Hindlimb muscle (tissue), 1 donor: ENCODE measurements at places on chromosomes 3 and 15. TPM values are rescaled to one million over a fixed set of nuclear protein-coding genes. Genes with fewer than 3 reads are reported as not detected.

DNA sequence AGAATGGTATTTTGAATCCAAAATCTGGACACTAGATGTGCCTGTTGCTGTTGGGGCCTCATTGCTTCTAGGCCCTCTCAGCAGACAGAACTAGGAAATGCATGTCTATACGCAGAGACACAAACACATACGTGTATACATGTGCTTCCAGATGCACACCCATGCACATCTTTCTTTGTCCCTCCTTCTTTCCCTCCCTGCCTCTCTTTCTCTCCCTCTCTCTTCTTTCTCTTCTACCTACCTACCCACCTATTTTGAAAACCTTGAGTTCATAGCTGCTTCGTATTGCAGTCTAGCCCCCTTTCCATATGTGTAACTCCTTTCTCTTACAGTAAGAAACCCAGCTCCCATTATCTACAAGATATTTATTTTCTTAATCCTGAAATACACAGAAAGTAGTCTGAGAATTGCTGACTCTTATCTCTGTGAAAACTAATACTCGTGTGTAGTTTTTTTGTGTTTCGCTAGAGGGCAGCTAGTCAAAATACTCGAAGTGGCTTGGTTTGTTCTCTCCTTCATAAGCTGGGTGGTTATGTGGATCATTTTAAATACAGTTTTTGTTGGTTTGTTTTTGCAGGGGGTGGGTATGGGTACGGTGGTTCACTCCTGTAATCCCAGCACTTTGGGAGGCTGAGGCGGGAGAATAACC, 18.5 kb downstream of the RPL32 start:
- DNase-seq, result no peak

Gene TMEM108
- polyA plus RNA-seq, result 28.5 TPM

Gene CLDN11
- 1.7 TPM for polyA plus RNA-seq

DNA sequence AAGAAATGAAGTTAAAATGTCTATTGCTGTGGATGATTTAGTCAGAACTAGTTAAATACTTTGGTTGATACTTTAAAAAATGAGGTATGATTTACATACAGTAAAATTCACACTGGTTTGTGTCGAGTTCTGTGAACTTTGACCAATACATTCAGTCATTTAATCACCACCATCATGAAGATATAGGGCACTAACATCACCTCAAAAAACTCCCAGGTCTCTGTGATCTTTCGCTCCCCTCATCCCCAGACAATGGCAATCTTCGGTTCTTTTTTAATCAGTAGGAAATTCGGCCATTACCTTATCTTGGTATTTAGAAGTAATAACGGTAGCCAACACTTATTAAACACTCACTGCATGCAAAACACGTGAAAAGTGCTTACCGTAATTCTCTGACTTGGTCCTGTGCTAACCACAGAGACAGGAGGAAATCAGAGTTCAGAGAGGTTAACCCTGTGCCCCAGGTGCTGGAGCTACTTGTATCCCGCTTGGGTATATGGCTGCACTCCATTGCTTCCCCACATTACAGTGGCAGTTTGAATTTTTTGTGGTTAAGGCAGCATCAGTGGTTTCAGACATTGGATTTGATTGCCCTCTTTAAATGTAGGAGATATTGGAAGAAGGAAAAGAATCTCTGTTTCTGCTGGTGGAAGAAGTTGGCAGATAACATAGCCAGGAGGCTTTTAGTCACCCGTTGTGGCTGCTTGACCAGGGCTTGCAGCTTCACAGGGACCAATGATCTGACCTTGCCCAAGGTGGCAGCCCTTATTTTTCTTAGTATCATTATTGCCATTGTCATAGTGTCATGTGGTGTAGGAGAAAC, 4.2 kb downstream of the PLCL2 start:
- DNase-seq, result no peak

DNA sequence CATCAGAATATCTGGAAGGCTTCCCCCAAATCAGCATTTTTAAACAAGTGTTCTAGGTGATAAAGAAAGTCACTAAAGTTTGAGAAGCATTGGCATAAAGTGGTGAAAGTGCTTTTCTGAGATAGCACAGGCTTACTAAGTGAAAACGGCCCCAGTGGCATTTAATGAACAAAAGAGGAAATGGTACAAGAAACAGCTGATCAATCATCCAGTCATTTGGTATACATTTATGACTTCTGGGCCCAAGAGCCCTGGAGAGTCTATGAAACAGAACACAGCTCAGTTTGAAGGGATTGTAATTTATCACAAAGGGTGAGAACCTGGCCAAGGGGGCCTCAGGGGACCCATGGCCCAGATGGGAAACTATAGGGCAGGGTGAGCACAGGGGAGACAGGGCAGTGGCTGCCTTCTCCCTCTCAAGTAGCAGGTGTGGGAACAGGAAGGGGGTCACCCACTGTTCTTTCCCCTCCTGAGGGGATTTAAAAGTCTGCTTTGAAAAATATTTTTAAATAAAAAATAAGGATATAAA, 265.5 kb upstream of the ROPN1 start:
- no peak for DNase-seq

GRCh38 chr3:196970547-196971093, 2.0 kb upstream of the PIGZ start:
- DNase-seq, result no peak

Gene TMEM158
- polyA plus RNA-seq, result 1.2 TPM

DNA sequence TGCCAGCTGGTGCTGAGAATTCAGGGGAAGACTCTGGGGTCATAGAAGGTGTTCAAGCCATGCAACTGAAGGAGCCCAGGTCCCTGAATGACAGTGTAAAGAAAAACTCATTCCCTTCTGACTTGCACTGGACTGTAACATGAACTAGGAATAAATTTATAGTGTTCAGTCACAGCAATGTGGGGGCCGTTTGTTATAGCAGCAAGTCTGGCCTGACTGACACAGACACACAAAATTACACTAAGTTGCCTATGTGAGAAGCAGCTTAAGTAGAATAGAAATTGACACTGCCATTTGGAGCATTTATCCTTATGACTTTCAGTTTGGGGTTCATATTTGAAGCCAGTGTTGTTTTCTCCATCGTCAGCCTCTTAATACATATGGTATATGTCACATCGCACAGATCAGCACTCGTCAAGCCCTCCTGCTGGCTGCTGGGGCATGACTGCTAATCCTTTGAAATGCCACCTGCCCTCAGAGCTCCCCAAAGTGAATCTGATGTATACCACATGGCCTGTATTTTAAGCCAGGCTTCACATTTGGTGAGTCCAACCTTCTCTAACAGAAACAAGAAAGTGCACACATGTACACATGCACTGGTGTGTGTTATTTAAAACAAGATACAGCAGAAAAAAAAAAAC, 17.1 kb upstream of the HEG1 start:
- DNase-seq, result no peak

GRCh38 chr3:124697302-124697701, 33.0 kb upstream of the UMPS start:
- DNase-seq, result no peak

- no peak for DNase-seq
These were observed 21.0 kb downstream of the STXBP5L start for GRCh38 chr3:120928991-120929390.

Gene PLA1A
- 0.27 TPM for polyA plus RNA-seq

GRCh38 chr3:195011231-195011834, 259.6 kb downstream of the XXYLT1 start:
- no peak for DNase-seq
